Choroid plexus epithelial cell (primary cell): ENCODE measurements at places on chromosomes 6 and 20.
A peak's percentile ranks its signal among the peaks of the same experiment; 100 is the strongest.

DNA sequence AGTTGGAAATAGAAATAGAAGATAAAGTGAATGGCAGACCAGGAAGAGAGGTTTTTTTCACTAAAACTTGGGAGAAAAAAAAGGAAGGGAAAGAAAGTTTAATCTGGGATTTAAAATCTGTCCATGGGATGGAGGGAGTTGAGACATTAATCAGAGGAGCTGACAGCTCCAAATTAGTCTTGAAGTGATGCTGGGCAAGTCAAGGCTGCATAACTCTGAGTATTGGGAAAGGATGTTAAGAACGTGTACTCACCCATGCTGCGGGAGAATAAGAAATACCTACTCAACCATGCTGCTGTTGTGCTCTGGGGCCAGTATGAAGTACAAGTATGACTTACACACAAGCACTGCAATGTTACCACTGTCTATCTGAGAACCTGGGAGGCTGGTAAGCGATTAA is 47.5 kb downstream of the SNRNP48 start:
- no peak for DNase-seq

DNA sequence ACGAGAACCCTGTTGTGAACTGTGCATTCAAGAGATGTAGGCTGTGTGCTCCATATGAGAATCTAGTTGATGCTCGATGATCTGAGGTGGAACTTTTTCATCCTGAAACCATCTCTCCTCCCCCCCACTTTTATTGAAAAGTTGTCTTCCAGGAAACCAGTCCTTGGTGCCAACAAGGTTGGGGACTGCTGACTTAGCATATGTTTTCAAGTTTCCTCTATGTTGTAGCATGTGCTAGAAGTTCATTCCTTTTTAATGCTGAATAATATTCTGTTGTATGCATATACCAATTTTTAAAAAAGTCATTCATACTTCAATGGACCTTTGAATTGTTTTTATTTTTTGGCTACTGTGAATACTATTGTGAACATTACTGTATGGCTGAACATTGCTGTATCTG is 27.2 kb downstream of the CARMIL1 start:
- no peak for DNase-seq

- DNase-seq = no peak
Measured at GRCh38 chr20:49851231-49851705, 38.6 kb downstream of the SLC9A8 start.

- peak; percentile 68 for DNase-seq
Measured at GRCh38 chr6:44061375-44062104, 65.7 kb downstream of the MRPL14 start.

- no peak for DNase-seq
Measured at GRCh38 chr6:148709577-148709976, 37.3 kb upstream of the UST start.

DNA sequence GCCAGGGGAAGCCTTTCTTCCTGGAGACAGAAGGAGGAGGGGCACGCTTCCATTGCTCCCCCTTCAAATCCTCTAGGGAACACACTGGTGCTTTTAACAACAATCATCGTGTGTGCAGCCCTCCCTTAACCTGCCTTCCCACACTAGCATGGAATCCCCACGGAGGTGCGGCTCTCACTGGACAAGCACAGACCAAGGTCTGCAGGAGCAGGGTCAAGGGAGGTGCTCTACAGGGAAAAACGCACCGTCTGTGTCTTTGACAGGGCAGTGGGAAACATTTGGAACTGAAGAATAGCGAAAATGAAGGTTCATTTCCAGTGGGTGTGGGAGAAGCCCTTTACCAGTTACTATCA is 527.1 kb downstream of the QKI start:
- no peak for DNase-seq
